Inflammatory macrophage treated with lipopolysaccharide for 4 hours (primary cell): ENCODE measurements at places on chromosomes 5 and 9.

DNA sequence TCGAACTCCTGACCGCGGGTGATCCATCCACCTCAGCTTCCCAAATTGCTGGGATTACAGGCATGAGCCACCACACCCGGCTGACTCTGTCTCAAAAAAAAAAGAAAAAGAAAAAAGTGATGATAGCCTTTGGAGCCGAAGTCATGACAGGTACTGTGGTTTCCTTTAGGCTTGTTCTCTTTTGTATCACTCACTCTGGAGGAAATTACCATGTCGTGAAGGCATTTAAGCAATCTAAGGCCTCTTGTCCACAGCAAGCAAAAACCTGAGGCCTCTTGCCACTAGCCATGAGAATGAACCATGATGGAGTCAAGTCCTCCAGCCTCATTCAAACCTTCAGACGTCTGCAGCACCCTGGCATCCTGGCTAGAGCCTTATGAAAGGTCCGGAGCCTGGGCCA lies 286.1 kb downstream of the RAB3C start:
- no peak for DNase-seq

- no peak for DNase-seq
Measured at GRCh38 chr5:150645070-150645700, 4.7 kb downstream of the SYNPO start.

- DNase-seq: no peak
Measured at GRCh38 chr9:136147890-136148714, 29.4 kb upstream of the TMEM250 start.

GRCh38 chr9:38339087-38339486 lies 53.4 kb upstream of the ALDH1B1 start:
- peak; percentile 63 for DNase-seq

GRCh38 chr9:751137-752051 lies 90.1 kb upstream of the DMRT1 start:
- DNase-seq: peak; percentile 91

DNA sequence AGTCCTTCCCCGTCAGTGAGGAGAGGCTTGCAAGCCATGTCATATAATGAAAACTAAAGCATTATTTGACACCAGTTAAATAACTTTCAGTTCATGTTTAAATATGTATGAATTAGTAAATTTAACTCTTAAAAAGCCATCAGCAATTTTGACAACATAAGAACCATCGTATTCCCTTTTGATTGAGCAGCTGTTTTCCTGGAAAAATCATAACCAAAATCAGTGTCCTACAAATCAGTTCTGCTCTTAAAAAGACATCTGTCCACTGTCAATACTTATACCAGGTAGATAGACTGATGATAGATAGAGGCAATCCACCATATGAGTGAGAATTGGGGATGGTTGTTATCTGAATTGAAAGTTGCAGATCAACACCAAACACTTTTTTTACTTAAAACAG lies 2.3 kb downstream of the DIRAS2 start:
- DNase-seq: no peak

GRCh38 chr9:106376689-106377088 lies 486.3 kb upstream of the ZNF462 start:
- DNase-seq: no peak

DNA sequence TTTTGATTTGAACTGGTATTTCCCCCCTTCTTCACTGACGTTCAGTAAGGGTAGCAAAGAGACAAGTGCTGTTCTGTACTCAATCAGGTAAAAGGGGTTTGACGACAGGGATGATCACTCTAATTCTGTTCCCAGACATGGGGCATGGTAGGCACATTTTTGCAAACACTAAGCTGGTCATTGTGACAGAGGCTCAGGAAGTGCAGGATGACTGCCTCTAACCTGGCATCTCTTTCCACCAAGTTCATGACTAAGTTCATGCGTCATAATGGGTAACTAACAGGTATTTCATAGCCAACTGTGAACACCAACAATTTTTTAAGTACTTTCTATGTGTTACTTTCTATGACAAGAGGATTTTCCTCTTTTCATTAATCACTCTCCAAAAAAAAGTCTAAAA lies 166.5 kb downstream of the MAPKAP1 start:
- DNase-seq: no peak

- no peak for DNase-seq
Measured at GRCh38 chr5:179143446-179143845, 83.3 kb downstream of the ZNF354C start.

DNA sequence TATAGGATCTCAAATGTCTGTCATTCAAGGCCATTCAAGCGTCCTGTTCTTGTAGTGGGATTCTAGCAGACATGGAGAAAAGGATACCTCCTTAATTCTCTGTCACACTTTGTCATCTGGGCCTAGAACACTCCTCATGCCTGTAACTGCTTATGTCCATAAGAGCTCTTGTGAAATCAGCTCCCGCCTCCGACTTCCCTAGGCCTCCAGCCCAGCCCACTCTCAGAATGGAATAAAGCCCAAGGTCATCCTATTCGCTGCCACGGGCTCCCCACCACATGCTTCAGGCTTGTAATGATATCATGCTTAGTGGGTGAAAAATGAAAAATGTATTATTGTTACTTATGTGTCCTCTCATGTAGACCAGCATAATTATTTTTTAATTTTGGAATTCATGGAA lies 632.5 kb downstream of the ISL1 start:
- no peak for DNase-seq

DNA sequence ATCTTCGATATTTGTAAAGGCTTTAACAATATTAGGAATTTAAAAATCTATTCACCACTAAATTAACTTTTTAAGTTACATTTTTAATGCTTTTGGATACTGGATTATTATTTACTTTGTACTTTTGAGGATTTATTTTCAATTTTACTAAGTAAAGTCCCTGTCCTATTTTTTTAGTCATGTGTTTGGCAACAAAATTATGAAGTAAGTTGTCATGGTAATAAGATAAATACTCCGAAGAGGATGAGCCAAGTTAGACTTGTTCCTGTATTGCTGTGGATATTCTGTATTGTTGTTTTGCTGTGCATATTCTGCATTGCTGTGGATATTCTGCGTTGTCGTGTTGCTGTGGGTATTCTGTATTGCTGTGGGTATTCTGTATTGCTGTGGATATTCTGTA lies 210.1 kb downstream of the MTRR start:
- DNase-seq: no peak

- no peak for DNase-seq
Measured at GRCh38 chr9:12790883-12791282, 16.1 kb downstream of the LURAP1L start.

DNA sequence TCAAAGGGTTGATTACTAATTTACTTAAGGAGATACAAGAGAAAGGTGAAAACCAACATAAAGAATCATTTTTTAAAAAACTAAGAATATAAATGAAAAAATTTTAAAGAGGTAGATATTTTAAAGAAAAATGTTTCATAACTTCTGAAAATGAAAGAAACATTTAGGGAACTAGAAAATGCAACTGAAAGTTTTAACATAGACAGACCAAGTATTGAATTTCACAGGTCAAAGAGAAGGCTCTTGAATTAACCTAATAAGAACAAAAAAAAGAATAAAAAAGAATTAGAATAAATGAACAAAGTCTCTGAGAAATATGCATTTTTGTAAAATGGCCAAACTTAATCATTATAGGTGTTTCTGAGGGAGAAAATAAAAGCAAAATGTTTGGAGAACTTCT lies 16.1 kb upstream of the FAM174A start:
- peak; percentile 36 for DNase-seq

DNA sequence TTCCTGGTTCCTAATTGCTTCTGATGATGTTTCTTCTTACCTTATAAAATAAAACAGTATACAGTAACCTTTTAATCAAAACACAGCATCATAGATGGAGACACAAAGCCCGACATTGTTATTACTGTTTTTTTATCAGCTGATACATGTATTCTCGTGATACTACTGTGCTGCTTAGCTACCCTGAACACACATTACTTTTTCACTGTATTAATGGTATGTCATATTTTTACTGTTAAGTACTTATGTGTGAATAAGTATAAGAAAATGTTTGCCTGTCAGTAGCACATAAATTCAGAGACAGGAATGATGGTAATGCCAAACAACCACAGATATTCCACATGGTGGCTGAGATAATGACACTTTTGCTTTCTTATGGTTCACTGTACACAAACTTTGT lies 68.7 kb downstream of the RAB24 start:
- no peak for DNase-seq

- no peak for DNase-seq
Measured at GRCh38 chr5:99379187-99379586, 450.4 kb upstream of the CHD1 start.

DNA sequence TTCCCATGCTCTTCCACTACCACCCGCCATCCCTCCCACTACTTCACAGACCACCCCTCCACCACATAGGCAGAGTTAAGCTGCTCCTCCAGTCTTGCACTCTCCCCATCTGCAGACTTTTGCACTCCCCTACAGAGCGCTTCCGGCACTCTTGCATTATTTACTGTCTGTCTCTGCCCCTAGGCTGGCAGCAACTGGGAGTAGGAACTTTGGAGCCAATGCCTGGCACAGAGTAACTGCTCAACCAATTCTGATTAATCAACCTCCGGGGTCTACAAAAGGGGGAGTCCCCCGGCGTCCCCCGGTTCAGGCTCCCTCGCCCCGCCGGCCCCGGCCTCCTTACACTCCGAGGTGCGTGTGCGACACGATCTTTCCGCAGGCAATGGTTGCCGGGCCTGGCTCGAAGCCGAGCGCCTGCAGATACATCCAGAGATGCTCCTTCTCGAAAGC lies 498 bp downstream of the HAUS6 start:
- DNase-seq: peak; percentile 19

GRCh38 chr5:161421067-161421466 lies 125.5 kb downstream of the GABRB2 start:
- DNase-seq: no peak

GRCh38 chr5:109844695-109845094 lies 155.0 kb downstream of the MAN2A1 start:
- peak; percentile 16 for DNase-seq

- no peak for DNase-seq
Measured at GRCh38 chr9:18847576-18848275, 185.3 kb downstream of the SAXO1 start.

- peak; percentile 43 for DNase-seq
Measured at GRCh38 chr9:32926911-32927310, 74.5 kb downstream of the APTX start.

GRCh38 chr5:109619021-109619460 lies 70.7 kb upstream of the MAN2A1 start:
- DNase-seq: peak; percentile 61

- DNase-seq: no peak
Measured at GRCh38 chr9:105858877-105859276, 164.5 kb downstream of the TMEM38B start.

DNA sequence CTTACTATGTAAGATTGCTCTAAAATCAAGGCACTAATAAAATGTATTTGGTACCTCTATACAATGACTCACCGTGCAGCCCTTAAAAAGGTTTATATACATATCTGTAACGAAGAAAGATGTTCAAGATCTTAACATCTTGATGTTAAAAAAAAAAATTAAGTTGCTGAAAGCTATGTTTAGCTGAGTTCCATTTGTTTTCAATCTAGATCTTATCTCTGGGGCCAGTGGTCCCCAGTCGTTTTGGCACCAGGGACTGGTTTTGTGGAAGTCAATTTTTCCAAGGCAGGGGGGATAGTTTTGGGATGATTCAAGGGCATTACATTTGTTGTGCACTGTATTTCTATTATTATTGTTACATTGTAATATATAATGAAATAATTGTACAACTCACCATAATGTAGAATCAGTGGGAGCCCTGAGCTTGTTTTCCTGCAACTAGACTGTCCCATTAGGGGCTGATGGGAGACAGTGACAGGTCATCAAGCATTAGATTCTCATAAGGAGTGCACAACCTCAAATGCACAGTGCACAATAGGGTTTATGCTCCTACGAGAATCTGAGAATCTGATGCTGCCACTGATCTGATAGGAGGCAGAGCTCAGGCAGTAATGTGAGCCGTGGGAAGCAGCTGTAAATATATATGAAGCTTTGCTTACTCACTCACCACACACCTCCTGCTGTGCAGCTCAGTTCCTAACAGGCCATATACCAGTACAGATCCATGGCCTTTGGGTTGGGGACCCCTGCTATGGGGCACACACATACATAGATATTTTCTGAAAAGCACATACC lies 27.6 kb upstream of the TSLP start:
- DNase-seq: no peak

DNA sequence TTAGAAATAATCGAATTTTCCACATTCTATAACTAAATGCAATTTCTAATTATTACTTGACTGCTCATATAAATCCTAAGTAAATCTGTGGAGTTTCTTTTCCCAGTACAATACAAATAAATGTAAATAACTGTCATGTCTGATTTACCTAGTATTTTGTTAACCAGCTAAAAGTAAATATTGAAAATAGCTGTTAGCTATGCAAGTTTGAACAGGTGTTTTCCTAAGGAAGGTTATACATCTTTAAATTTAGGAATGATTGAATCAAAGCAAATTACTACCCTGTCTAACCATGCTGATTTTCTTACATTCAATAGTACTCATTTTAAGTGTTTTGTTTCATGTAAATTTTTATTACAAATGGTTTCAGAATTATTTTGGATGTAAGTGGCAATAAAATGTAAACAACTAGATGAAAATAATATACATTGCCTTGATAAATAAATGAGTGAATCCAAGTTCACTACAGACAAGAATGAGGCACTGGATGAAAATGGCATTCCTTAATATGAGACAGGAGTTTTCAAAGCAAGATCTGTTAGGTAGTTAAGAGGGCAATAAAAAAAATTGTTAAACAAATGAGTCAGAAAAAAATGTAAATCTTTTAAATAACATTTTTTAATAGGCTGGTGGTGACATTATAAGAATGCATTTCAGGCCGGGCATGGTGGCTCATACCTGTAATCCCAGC lies 15.8 kb downstream of the MCIDAS start:
- DNase-seq: no peak

DNA sequence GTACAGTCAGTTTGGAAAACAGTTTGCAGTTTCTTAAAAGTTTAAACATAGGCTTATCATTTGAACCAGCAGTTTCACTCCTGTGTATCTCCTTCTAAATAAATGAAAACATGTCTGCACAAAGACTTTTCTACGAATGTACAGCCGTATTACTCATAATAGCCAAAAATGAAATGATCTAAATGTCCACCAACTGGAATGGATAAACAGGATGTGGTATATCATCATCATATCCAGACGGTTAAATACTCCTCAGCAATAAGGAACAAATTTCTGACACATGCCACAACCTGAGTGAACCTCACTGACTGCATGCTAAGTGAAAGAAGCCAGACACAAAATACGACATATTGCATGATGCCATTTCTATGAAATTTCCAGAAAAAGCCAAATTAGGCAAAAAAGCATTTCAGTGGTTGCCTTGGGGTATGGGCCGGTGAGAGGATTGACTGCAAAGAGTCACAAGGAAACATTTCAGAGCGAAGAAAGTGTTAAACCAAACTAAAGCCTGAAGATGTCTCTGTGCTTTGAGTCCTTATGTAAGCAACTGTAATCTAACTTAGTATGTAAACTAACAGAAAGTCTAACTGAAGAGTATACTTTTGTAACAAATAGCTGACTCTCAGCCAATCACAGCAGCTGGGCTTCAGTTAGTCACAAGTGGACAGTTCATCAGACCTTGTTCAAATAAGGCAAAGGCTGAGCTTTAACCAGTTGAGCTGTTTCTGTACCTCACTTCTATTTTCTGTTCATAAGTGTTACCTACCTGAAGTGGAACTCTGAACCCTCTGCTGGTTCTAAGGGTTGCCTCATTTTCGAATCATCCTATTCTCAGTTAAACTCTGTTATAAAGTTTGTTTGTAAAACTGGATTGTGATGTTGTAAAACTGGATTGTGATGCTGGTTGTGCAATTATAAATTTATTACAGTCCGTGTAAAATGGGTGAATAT lies 65.2 kb downstream of the TRIO start:
- DNase-seq: peak; percentile 78
